ENCODE measurements at places on chromosomes 12 and 14.
A peak's percentile ranks its signal among the peaks of the same experiment; 100 is the strongest.

GRCh38 chr12:93005928-93006392 lies 76.9 kb upstream of the EEA1 start:
- DNase-seq = no peak

DNA sequence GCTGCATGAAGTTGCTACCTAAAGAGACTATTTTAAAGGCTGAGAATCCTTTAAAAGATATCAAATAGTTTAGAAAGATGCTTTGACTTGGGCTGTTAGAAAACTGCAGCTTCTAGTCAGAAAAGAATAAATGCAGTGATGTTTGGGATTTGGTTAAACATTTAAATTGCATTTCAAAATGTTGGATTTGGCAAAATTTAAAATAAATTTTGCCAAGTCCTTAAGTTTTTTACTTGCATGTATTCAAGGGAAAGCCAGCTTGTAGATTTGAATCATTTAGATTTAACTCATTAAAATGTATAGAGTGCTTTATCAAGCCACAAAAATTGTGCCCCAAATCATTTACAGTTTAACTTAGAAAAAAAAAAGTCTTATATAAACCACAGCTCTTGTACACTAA lies 109.7 kb downstream of the ANKS1B start:
- no peak for DNase-seq

- peak; percentile 72 for DNase-seq
These were observed 38.4 kb downstream of the ACACB start for GRCh38 chr12:109154451-109155438.

DNA sequence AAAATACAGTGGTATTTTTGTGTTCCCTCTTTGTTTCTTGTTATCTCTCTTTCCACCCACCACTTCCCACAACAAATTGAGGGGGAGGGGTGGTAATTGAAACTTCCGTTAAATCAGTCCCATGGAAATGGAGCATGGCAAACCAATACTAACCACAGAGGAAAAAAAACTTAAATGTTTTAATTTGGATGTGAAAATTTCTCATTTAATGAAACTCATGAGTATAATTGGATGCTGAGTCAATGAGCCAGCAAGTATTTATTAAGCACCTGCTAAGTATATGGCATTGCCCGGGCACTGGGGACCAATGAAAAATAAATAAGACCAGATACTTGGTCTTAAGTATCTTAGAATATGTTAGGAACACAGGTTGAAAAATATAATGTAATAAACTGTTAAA lies 147.5 kb downstream of the KCNH5 start:
- no peak for DNase-seq

DNA sequence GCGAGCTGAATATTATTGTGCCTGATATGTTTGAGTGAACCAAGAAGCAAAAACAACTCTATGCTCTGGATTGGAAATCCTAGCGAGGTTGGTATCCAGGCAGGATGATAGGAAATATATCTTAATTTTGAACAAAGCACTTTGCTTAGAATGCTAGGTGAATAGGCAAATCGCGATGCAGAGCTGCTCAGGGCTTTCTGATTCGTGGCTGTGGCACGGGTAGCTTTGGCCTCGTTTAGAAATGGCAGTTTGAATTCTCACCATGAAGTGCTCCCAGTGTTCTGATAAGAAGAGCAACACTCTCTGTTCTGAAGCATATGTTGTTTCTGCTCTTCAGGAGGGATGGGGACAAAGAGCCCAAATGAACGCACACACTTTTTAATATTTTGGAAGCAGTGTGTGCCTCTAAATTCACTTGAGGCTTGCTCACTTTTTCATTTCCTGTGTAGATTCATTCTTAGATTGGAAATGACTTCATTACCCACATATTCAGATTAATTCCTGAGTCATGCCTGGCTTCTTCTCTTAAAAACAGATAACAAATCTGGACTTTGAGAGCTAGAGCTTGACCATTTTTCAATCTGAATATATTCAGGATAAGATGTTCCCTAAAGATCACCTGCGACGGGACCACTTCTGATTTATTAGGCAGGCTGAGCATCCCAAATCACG lies 200.9 kb downstream of the RPAP3 start:
- no peak for DNase-seq

- DNase-seq = no peak
These were observed 36.3 kb downstream of the SDR9C7 start for GRCh38 chr12:56897844-56898361.

DNA sequence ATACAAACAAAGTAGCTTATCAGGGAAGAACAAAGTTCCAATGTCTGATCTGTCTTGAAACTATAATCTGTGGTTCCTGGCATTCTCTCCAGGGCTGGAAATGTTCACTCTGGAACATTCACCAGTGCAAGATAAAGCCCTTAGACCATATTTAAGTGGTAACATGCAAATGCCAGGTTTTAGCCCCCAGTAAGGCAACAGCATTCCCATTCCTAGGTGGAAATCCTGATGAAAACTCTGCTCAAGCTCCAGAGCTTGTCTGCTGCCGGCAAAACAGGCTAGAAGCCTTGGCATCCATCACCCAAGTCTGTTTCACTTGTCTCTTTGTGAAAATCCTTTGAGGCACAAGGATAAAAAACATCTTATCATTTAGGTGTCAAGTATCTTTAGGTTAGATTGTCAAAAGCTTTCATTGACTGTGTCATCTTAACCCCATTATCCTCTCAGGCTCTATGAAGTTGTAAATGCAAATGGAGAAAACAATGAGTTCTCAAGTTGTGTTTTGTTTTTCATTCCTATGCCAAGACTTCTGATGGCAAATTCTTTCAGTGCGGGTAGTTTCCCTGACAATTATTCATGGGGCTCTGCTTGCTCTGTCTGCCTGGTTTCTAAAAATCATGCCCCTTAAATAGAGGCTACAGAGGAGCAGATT lies 344.7 kb downstream of the NELL2 start:
- DNase-seq = no peak

GRCh38 chr14:101673873-101674272 lies 87.6 kb upstream of the PPP2R5C start:
- no peak for DNase-seq

GRCh38 chr12:114747012-114747858 lies 63.3 kb upstream of the TBX3 start:
- no peak for DNase-seq

DNA sequence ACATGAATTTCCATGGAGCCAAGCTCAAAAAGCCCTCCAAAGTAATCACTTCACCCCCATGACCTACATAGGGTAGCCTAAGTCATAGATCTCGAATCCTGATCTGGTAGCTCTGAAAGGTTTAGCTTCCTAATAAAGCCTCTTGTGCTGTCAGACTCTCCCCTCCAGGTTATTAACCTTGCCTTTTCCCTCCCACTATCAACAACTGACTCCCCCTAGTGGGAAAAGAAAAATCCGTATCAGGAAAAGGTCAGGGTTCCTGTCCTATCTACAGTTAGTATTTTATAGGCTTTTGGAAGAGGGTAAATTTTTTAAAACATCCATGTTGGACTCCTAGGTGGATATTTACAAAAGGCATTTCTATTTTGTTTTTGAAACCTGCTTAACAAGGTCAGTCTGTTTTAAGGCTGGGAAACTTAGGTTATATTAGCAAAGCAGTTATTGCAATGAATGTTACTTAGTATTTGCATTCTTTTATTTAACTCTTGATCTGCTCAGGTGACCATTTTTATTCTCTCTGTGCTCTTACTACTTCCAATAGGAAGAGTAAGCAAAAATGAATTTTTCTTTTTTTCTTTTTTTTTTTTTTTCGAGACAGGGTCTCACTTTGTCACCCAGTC lies 8.0 kb downstream of the YY1 start:
- DNase-seq = no peak

- DNase-seq = no peak
These were observed 15.6 kb downstream of the ZBTB42 start for GRCh38 chr14:104816616-104816884.

GRCh38 chr12:89259821-89260220 lies 92.5 kb downstream of the DUSP6 start:
- DNase-seq = no peak

DNA sequence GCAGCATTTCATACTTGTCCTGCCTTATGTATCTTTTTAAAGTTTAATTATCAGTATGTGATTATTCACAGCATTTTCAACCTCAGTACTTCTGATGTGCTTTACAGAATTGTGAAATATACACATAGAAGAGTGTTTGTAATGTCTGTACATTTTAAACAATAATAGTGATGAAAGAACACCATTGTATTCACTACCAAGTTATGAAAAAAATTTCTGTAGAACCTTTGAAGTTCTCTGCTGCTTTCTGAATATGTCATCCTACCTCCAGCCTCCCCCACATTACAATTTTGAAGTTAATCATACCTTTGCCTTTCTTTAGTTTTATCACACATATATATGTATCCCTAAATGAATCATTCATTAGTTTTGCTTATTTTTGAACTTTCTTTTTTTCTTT lies 24.8 kb downstream of the FRMD6 start:
- no peak for DNase-seq

GRCh38 chr12:48996794-48997718 lies 2.1 kb downstream of the DDN start:
- DNase-seq = peak; percentile 48

- DNase-seq = no peak
These were observed 84.7 kb upstream of the TSPAN8 start for GRCh38 chr12:71242511-71242910.

DNA sequence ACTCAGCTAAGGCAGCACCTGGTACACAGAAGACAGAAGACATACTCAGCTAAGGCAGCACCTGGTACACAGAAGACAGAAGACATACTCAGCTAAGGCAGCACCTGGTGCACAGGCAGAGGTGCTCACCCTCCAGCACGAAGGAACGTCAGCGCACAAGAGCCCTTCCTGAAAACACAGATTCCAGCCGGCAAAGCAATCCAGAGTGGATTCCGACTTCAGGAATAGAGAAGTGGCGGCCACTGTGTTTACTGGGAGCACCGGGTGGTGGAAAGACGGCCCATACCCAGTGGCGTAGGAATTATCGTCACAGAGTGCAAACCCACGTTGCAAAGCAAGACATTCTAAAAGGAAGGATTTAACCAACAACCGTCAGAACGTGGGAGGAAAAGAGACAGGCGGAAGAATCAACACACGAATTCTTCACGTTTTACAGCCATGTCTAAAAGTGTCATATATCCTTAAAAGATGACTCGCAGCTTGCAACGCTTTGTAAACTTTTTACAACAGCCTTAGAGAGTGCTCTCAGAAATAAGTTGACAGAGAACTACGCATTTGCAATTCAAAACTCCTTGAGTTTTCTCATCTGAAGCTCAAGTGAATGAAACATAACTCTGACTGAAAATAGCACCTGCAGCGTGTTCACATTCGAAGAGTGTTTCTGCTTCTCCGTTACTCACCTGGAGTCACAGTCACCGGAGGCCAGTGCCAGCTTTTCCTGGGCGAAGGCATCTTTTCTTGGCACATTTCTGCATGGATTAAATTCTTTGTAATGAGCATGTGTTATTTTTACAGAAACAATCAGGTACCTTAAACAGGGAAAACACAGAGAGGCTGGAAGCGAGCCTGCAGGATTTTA lies 55.8 kb upstream of the GALNT9 start:
- no peak for DNase-seq

- DNase-seq = no peak
These were observed 228.4 kb upstream of the FLRT2 start for GRCh38 chr14:85301506-85301905.

- DNase-seq = no peak
These were observed 191.6 kb upstream of the SLC16A7 start for GRCh38 chr12:59404109-59404650.

DNA sequence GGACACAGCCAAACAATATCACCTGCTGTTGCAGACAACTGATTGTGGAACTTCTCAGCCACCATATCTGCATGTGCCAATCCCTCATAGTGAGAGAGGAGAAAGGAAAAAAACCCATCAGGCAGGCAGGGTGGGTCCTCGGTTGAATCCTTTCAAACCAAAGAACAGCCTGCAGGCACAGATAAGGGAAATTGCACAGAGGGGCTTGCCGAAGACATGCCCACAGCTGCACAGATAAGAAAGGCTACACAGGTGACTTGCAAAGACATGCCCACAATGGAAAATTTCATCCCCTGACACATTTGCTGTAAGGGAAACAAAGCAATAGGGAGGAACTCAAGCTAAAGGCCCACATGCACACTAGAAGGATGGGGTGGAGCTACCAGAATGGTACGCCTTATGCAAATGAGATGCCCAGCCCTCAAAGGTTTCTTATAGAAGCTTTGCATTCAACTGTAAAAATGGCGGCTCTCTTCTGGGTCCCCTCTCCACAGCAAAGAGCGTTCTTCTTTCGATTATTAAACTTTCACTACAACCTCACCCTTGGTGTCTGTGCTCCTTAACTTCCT lies 170.0 kb upstream of the TMPO start:
- DNase-seq = no peak

GRCh38 chr14:90405101-90405500 lies 8.3 kb downstream of the CALM1 start:
- DNase-seq = no peak

GRCh38 chr14:73740618-73741326 lies 26.6 kb upstream of the PNMA1 start:
- DNase-seq = no peak

- DNase-seq = no peak
These were observed 22.7 kb upstream of the PRICKLE1 start for GRCh38 chr12:42612231-42612613.

DNA sequence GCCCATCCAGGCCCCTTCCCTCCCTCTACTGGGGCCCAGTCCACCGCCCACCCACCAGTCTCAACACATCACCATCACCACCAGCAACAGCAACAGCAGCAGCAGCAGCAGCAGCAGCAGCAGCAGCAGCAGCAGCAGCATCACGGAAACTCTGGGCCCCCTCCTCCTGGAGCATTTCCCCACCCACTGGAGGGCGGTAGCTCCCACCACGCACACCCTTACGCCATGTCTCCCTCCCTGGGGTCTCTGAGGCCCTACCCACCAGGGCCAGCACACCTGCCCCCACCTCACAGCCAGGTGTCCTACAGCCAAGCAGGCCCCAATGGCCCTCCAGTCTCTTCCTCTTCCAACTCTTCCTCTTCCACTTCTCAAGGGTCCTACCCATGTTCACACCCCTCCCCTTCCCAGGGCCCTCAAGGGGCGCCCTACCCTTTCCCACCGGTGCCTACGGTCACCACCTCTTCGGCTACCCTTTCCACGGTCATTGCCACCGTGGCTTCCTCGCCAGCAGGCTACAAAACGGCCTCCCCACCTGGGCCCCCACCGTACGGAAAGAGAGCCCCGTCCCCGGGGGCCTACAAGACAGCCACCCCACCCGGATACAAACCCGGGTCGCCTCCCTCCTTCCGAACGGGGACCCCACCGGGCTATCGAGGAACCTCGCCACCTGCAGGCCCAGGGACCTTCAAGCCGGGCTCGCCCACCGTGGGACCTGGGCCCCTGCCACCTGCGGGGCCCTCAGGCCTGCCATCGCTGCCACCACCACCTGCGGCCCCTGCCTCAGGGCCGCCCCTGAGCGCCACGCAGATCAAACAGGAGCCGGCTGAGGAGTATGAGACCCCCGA lies 6.8 kb upstream of the RNU7-1 start:
- peak; percentile 55 for DNase-seq

- DNase-seq = no peak
These were observed 45.9 kb upstream of the COL2A1 start for GRCh38 chr12:48050174-48050573.

- DNase-seq = no peak
These were observed 207.0 kb upstream of the CDKN3 start for GRCh38 chr14:54189748-54190354.
